Gastrocnemius medialis (tissue), 4 donors: ENCODE measurements at places on chromosomes 11 and 22. TPM values are rescaled to one million over a fixed set of nuclear protein-coding genes. Genes with fewer than 3 reads are reported as not detected.

Gene SCO2
- not detected for total RNA-seq

Gene MS4A3
- not detected for total RNA-seq

Gene SPTBN2
- total RNA-seq, result 0.61 TPM

Gene TMEM191C
- total RNA-seq, result not detected

Gene DNAJB7
- not detected for total RNA-seq

Gene MGAT3
- 0.55 TPM for total RNA-seq

Gene CCDC116
- not detected for total RNA-seq

Gene MIAT
- total RNA-seq, result not detected

Gene SLN
- total RNA-seq, result 3,314 TPM

DNA sequence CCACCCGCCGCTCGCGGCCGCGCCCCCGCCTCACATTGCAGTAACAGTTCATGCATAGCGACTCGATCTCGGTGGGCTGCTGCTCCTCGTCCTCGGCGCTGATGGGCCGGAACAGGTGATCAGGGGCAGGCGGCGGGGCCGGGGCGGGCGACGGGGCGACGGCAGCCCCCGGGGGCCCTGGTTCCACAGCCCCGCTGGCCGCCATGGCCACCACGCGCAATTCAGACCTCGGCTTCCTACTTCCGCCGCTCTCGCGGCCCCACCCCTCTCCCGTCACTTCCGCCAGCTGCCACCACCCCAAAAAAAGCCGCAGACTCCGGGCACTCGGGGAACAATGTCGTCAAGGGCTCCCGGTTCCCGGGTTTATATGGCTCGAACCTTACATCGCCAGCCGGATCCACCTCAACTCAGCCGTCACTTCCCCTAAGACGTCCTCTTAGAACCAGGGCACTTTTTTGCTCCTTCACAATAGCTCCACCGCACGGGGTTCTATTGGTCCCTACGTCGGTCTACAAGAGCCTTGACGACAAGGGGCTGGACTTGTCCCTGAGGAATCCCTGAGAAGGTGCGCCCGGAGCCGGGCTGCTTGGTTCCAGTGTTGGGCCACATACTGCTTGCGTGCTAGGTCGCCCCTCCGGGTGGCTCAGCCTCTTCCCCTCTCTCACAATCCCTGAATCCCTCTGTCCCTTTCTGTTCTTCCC lies at the start of gene ZPR1:
Gene ZPR1, minus strand, starts transcription at position 238 of the 701 bp plus-strand sequence. Its CDS starts 33 bp downstream, at position 205.
- peak; percentile 68 for DNase-seq

- peak; percentile 6 for DNase-seq
Observed at GRCh38 chr11:9861860-9862725, 198.2 kb downstream of the SWAP70 start.

DNA sequence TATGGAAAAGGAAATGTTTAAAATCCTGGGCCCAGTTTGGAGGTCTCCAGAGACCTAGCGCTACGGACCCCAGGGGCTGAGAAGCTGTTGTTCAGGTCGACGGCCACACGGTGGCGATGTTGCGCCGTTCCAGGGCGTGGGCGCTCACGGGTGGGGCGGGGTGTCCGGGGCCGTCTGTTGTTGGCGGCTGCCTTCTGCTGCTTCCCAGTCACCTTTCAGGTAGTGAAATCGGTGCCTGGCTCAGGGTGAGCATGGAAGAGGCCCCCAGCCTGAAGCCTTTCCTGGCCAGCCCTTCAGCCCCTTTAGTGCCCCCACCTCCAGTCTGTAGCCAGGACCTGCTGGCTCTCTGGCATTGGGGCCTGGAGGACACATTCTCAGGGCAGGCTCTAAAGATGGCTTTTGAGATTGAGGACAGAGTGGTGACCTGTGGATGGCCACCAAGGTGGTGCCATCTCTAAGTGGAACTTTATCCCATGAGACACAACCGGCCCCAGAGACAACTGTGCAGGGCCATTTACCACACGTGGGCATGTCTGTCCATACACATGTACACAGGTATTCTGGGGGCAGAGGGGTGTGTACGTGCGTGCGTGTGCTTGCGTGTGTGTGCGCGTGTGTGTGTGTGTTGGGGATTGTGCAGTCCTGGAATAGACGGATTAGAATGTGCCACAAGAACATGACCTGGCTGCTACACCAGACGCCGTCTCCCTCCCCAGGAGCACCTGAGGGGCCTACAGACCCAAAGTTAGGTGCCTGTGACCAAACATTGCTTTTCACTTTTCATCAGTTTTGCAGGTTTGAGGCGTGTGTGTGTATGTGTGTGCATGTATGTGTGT lies 53.8 kb downstream of the ST14 start:
- peak; percentile 27 for DNase-seq

GRCh38 chr11:31800398-31801265 lies 10.5 kb downstream of the PAX6 start:
- no peak for DNase-seq

DNA sequence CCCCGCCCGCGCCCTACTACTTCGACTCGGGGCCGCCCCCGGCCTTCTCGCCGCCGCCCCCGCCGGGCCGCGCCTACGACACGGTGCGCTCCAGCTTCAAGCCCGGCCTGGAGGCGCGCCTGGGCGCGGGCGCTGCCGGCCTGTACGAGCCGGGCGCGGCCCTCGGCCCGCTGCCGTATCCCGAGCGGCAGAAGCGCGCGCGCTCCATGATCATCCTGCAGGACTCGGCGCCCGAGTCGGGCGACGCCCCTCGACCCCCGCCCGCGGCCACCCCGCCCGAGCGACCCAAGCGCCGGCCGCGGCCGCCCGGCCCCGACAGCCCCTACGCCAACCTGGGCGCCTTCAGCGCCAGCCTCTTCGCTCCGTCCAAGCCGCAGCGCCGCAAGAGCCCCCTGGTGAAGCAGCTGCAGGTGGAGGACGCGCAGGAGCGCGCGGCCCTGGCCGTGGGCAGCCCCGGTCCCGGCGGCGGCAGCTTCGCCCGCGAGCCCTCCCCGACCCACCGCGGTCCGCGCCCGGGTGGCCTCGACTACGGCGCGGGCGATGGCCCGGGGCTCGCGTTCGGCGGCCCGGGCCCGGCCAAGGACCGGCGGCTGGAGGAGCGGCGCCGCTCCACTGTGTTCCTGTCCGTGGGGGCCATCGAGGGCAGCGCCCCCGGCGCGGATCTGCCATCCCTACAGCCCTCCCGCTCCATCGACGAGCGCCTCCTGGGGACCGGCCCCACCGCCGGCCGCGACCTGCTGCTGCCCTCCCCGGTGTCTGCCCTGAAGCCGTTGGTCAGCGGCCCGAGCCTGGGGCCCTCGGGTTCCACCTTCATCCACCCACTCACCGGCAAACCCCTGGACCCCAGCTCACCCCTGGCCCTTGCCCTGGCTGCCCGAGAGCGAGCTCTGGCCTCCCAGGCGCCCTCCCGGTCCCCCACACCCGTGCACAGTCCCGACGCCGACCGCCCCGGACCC lies 17.4 kb upstream of the ACR start:
- no peak for DNase-seq

DNA sequence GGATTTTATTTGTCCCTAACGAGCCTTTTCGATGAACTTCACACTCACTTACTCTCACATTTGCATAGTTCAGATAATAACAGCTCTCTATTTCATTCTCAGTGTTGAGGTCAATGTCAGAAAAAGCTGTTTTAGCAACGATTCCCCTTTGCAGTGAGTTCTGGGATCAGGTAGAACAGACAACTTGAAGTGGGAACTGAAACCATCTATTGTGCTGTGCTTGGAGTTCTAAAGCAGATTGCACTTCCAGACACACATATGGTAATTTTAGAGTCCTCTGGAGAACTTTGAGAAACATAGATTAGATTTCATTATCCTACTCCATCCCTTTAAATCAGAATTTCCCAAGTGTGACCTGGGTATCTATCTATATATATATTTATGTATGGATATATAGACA lies 124.6 kb upstream of the BLID start:
- DNase-seq, result no peak

DNA sequence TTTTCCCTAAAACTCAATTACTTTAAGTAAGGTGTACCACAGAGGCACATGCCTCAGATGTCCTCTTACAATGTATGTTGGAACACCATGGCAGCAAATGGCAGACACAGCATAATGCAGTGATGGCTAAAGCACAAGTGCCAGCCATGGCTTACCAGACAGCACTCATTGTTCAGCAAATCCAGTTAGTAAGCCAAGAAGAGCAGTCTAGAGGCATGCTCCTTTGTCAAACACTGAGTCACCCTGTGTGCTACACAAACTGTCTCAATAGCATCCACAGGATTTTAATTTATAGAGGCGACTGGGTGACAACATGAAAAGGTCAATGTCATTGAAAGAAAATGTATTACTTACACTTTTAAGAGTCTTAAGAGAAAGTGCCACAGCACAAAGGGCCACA lies 140.6 kb downstream of the KCNA4 start:
- DNase-seq, result no peak

DNA sequence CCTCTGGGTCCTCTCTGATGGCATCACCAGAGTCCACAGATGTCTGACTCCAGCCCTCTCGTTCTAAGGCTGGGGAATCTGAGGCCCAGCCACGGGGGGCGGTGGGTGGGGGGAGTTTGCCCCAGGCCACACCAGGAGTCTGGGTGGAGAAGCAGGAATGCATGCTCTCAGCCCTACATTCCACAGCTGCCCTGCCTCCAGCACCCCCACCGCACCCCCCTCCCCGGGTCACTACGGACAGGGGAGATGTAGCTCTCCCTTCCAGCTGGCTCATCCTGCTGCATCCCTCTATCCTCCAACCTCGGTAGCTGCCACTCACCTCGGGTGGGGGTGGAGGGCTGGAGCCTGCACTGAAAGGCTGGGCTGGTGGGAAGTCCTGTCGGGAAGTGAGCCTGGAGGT lies 2.3 kb upstream of the PVALB start:
- DNase-seq, result no peak

DNA sequence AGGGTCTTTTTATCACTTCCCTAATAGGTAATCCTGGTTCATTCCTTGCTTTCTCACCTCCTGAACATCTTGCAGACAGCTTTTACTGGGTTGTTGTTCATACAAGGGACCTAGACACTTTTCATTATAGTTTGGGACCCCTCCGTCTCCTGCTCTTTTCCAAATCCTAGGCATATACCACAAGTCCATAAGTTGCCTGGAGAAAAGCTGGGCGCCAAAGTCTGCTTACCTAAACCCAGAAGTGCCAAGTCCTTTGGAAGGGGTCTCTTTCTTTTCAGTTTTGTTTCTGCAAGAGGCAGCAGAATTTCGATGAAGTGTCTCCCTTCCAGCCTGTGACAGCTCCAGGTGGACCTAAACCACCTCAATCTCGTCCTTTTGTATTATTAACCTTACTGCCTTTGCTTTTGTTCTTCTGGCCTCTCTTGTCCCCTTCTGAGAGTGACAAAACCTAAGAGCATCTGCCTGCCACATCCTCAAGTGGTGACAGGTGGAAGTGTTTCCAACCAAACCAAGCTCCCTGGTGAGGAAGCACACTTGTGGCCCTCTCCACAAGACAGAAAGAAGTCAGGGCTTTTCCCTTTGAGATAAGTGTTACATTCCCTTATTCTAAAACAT lies 19.5 kb upstream of the P2RY6 start:
- DNase-seq, result no peak

GRCh38 chr22:46626911-46627805 lies 7.0 kb downstream of the GRAMD4 start:
- DNase-seq, result no peak
